SJSA1 (cell line): ENCODE measurements at places on chromosomes 6 and 20.

DNA sequence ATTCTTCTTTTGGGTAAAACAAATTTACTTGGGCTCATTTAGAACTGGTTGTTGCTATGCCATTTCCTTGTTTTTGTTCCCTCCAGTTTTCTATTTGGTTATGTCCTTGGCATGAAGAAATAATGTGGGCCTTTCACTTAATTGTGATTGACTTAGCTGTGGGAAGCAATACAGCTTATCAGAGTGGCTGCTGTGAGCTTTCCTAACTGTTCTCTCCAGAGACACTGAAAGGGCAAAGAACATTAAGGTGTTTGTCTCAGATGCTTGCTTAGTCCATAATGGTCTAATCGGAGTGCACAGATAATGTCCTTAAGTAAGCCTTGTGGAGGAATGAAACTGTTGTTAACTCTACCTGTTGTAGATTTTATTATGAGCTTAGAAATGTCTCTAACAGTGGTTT lies 56.6 kb downstream of the SH3BGRL2 start:
- no peak for DNase-seq

DNA sequence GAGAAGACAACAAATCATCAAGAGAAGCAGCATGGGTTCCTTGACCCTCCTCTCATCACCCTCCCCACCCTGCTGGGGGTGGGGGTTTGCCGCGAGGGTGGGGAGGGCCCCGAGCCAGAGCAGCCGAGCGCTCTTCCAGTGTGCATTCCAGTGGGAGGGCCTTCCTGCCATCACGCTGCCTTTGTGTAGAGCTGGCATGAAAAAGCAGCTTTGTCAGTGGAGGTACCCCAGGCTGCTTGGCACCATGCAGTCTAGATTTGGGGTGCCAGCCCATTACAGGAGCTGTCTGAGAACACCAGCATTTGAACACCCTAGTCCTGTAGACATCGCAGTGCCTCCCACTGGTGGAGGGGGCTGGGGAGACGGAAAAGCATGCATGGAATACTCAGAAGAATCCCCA lies 12.2 kb downstream of the BAK1 start:
- DNase-seq, result no peak

DNA sequence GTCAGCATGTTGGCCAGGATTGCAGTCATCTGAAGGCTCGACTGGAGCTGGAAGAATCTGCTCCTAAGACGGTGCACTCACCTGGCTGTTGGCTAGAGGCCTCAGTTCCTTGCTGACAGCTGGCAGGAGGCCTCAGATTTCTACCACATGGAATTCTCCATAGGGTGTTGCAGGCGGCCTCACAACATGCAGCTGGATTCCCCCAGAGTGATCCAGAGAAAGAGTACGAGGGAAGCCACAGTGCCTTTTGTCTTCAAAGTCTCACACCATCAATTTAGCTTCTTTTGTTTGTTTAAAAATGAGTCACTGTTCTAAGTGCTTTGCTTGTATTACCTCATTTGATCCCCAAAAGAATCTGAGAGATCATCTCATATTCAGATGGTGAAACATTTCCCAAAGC lies 65.5 kb upstream of the FYN start:
- DNase-seq, result peak; percentile 54

DNA sequence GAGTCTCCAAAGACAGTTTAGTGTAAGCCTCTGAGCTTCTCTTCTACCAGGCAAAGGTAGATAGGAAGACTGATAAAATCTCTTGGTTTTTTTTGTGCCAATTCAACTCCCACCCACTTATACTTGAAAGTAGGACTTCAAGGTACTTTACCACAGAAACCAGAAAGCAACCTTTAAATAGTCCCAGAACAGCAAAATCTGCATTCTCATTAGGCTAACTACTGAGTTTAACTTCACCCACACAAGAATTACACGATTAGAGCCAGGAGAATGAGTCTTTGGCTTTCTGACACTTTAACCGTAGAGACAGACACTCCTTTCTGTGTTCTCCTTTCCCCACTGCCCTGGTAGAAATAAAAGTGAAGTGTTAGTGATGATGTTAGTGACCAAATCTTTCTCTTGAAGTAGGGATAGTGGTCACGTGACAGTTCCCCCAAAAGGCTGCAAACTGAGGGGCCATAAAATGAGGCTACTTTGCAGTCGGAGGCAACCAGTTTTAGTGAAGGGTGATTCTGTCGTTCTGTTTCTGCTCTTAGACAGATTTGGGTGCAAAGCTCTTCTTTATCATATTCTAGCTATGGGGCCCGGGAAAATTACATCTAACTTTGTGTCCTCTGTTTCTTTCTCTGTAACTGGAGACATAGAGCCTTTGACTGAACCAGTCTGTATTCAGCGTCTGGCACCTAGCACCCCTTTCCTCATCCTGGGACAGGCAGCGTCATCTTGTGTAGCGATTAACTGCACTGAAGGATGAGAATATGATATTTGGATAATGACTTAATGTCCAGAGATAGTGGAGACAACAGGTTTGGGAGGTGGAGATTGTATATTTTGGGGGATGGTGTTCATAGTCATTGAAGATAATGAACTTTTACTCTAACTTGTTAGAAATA lies 206.4 kb upstream of the CITED2 start:
- DNase-seq, result no peak

- DNase-seq, result no peak
Measured at GRCh38 chr6:124949706-124950105, 12.5 kb upstream of the RNF217 start.

DNA sequence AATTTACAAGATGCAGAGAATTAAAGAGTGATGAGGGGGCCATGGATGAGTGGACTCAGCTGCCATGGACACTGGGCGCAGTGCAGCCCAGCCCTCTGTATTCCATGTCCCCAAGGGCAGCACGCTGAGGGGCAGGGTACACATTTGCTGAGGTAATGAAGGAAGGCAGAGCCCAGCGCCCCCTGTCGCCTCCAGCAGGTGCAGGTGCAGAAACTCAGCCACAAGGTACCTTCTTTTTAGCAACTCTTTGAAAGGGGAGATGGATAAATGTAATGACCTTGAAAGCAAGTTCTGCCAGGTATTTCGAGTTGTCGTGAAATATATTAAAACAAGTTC lies 7.1 kb downstream of the CD93 start:
- DNase-seq, result no peak

DNA sequence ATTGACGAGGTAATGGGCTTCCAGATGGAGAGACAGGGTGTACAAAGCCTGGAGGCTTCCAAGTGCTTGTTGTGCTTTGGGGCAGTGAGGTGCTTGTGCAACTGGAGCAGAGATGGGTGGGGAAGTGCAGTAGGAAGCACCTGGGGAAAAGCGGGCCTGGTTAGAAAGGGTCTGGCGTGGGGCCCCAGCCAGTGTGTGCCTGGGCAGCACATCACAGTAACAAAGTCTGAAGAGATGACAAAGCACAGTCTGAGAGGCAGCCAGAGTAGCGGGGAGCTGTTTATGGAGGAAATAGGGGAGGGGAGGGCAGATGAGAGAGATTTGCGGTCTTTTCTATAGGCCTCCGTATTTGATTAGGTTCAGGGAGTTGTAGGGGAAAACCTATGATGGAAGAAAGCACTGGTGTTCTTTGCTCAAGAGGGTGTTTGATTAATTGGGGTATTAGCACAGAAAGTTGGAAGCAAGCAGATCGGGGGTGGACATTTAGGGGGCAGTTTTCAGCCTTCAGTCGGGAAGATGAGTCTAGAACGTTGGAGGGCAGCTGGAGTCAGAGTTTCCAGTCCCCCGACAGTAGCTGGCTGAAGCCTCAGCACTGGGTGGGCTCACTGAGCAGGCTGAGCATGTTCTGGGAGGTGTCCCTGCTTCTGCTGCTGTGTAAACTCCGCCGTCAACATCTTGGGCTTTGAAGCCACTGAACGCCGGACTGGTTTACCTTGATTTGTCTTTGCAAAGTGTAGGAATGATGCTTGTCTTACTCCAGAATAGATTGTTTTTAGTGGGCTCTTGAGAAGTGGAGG lies 15.5 kb upstream of the MROH8 start:
- DNase-seq, result no peak

DNA sequence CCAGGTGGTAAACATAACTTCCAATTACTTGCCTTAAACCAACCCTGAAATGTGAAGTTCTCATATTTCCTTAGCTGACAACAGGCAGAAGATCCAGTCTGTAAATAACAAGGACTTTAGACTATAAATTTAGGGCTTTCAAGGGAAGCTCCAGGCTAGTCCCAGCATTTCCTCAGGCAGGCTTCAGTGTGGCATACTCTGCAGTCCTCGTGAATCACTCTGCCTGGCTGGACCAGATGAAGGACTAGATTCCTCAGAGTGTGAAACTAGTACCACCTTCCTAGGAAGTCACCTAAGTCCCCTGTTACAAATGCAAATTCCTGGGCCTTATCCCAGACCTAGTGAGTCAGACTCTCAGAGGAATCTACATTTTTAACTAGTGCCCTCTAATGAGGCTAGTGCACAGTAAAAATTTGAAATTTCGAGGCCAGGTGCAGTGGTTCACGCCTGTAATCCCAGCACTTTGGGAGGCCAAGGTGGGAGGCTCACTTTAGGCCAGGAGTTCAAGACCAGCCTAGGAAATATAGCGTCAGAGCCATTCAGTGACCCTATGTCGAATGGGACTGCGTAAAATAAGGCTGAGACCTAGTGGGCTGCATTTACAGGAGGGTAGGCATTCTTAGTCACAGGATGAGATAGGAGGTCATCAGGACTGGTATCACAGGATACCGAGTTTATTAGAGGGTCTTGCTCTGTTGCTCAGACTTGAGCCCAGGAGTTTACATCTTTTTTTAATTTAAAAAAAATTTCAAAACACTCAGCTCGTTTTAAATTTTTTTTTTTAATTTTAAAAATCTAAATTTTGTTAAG lies 279.6 kb upstream of the JARID2 start:
- DNase-seq, result no peak

- DNase-seq, result peak; percentile 92
Measured at GRCh38 chr6:22880686-22881433, 311.5 kb downstream of the HDGFL1 start.

DNA sequence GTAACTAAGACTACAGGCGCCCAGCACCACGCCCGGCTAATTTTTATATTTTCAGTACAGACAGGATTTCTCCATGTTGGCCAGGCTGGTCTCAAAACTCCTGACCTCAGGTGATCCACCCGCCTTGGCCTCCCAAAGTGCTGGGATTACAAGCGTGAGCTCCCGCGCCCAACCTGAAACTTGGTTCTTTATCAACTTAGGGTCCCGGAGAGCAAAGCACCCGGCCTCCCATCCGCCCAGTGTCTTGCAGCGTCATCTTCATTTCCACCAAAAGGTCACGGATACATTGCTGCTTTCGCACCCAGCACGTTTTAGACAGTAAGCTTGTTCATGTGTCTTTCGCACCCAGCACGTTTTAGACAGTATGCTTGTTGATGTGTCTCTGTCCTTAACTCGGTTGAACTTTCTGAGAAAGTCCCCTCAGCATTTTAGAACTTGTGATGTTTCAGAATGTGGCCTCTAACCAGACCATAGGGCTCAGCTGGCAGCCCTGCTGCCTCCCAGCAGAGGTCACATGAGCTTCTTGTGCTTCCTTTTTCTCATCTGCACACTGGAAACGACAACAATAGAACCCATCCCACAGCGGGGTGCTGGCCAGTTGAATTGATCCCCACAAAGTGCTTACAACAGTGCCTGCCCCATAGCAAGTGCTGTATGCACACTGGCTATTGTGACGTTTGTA lies 48.8 kb downstream of the PRR18 start:
- DNase-seq, result no peak

GRCh38 chr6:71252960-71253359 lies 35.7 kb upstream of the OGFRL1 start:
- no peak for DNase-seq

DNA sequence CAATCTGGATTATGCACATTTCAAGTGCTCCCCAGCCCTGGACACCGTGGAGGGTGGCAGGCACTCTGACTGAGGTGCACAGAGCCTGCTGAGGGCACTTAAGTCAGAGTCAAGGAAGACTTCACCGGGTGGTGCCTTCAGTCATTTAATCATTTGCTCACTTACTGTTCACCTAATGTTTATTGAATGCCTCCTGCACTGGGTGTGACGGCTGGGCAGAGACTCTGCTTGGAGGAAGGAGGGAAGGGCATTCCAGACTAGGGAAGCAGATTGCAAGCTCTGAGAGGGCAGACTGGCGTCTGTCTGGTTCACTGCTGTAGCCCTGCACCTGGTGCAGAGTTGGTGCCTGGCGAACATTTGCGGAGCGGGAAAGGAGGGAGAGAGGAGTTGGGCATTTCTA lies 54.2 kb upstream of the FAM83D start:
- DNase-seq, result no peak

DNA sequence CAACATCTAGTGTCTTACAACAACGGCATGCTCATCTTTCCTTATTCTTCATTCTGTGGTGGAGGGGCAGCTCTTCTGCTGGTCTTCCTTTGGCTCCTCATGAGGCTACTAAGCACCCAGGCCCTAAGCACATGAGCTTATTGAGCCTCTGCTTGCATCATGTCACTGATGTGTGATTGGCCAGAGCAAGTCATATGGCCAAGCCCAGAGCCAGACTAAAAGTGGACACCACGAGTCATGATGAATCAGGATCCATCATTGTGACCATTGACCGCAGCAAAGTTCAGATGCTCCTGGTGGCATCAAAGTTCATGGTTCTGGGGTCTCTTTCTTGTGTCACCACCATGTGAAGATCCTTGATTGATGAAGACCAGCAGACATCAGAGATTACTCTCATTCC lies 192.0 kb upstream of the FOXA2 start:
- DNase-seq, result no peak

DNA sequence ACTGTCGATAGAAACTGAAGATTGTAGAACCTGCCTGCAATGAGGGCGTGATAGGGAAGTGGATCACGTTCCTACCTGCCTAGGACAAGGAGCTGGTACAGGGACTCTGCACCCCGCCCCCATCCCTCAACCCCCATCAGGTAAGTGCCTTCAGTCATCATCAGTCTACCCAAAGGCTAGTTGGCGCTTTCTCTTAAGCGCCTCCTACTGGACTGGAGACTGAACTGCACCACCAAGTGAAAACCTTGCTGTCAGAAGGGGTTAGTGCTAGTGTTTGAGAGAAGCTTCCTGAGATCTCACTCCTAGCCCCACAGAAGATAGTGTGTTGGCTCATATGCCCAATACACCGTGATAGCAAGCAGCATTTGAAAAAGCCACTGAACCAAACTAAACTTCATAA lies 706.5 kb upstream of the MAN1A1 start:
- no peak for DNase-seq

- DNase-seq, result no peak
Measured at GRCh38 chr20:12051206-12052163, 133.8 kb downstream of the BTBD3 start.

DNA sequence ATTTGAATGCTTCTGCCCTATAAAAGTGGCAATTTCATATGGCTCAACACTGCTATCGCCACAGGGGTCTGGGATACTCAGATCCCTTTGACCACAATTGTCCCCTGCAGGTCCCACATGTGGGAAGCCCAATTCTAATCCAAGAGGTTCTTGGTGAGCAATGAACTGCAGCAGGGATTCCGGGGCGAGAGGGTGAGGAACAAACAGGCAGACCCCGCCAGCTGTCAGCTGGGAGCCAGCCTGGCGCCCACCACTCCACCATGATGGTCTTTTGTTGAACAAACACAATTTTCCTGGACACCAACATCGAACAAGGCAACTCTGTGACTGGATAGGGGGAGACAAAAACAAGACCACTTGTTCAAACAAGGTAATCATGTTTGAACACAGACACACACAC lies 80.5 kb downstream of the TMEM242 start:
- no peak for DNase-seq

- DNase-seq, result no peak
Measured at GRCh38 chr6:127538750-127539264, 19.7 kb upstream of the MTCL3 start.
